ENCODE measurements at places on chromosomes 11 and 22.

GRCh38 chr11:11977206-11977938 lies 31.1 kb downstream of the DKK3 start:
- no peak for DNase-seq

- DNase-seq = no peak
Observed at GRCh38 chr22:18152519-18152918, 2.5 kb downstream of the USP18 start.

DNA sequence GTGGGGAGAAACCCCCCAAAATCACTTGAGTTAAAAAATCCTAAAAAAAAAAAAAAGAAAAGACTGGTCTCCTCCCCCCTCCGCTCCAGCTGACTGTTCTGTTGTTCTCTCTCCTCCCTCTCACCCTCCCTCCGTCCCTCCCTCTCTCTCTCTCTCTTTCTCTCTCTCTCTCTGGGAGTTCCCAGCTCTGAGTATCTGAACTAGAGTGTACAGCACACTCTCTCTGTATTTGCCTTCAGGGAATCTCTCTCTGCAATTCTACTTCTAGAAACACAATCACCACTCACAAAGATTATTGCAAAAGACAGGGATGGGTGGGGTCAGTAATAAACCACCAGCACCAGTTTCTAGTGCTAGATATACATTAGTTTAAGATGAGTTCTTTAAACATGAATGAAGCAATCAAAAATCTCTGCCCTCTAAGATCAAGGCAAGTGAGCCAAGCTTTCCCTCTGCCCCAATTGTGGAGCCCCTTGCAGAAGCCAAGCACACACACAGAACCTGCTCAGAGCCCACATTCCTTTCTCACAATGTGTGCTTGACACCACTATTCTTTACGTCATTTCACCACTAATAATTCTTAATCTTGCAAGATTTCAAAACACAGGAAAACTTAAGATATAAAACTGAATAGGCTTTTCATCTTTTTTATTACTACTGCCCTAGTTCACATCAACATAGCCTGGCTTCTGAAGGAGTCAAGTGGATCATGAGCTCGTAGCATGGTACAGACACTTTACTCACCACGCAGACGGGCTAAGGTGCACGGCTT lies 133.5 kb downstream of the RBFOX2 start:
- no peak for DNase-seq

DNA sequence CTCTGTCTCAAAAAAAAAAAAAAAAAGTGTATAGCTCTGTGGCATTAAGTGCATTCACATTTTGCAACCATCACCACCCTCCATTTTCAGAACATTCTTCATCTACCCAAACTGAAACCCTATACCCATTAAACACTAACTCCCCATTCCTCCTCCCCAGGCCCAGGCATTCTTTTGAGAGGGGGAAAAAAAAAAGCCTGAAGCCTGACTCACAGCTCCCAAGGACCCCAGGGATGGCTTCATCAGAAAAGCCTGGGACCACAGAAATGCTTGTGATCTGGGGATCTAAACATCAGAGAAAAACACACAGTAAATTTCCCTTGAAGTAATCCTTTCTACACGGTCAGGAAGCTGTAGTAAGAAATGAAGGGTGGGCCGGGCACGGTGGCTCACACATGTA lies 10.7 kb upstream of the GTSE1 start:
- DNase-seq = no peak

- no peak for DNase-seq
Observed at GRCh38 chr11:26743622-26744021, 21.8 kb upstream of the SLC5A12 start.
